ENCODE measurements at places on chromosomes 6 and 20.

- DNase-seq = no peak
Observed at GRCh38 chr6:79250107-79250514, 15.6 kb upstream of the HMGN3 start.

DNA sequence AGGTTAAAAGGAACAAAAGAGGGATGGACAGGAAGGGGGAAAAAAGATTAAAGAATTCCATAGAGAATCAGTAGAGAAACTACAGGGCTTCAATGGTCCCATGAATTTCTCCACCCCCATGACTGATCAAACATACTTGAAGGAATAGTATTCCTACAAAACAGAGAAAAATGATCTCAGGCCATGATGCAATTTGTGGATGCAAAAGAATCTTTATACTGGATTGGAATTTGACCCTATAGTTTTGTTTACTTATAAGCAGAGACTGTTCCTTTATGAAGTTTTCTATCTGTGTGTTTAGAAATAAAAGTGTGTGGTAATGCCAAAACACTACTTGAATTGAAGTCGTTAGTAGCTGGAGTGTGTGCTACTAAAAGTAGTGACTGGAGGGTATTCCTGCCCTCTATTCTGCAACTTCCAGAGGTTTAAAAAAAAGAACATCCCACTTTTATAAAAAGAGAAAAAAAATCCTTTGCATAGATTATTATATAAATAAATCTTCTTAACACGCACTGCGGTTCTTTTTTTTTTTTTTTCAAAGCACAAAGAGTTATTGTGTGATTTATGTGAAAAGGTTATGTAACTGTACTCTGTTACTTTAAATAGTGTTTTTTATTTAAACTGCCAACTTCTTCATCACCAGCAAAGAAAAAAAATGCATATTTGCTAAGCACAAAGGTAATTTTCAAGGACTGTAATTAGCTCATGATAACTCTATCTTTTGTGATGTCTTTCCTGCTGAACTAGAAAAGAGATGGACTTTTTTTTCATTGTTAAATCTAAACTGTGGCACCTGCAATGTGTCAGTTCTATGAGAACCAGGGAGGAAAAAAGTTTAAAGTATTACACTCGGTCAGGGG, 214.5 kb upstream of the CITED2 start:
- no peak for DNase-seq

DNA sequence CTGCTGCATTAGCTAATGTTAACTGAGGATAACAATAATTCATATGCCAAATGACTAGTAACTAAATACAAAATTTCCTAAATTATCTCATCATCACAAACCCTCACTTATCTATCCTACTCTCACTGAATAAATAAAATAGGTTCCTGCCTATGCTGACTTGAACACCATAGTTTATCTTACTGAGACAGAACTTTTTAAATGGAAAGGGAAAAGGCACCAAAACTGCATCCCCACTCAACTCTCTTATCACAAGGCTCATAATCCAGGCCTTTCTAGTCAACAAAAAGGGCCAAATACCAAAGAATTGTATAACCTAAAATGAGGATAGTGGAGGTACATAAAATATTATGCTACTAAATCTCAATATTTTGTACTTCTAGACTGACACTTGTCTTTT, 23.1 kb downstream of the OSTM1 start:
- no peak for DNase-seq

GRCh38 chr20:59428441-59429205, 128.2 kb downstream of the EDN3 start:
- no peak for DNase-seq

GRCh38 chr20:12764851-12765250, 243.9 kb upstream of the SPTLC3 start:
- DNase-seq = no peak

- DNase-seq = no peak
Observed at GRCh38 chr6:117263353-117263927, 1.9 kb upstream of the VGLL2 start.

- no peak for DNase-seq
Observed at GRCh38 chr6:150999107-150999506, 133.6 kb downstream of the MTHFD1L start.

- no peak for DNase-seq
Observed at GRCh38 chr6:25295651-25296050, 16.5 kb downstream of the CARMIL1 start.

DNA sequence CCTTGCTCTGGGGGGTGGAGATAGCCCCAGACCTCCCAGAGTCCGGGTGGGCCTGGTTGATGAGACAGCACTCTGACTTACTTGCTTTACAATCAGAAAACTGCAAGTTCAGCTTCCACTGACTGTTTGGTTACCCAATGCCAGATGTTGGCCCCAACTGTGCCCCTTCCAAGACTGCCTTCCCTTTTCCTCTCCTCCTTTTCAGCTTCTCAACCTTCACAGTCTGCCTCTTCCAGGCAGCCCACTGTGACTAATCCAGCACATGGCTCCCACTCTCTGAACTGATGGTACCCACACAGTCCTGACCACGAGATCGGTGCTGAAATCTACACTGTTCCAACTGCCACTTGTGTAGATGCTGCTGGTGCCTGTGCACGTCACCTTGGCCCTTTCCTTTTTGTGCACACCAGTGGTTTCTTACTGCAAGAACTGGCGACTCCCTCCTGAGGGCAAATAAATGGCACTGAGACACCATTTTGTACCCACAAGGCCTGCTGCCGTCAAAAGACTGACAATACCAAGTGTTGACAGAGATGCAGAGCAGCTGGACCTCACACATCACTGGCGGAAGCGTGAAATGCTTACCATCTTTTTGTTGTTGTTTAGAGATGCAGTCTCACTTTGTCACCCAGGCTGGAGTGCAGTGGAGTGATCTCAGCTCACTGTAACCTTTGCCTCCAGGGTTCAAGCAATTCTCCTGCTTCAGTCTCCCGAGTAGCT, 1.8 kb upstream of the ARFGAP1 start:
- DNase-seq = no peak

DNA sequence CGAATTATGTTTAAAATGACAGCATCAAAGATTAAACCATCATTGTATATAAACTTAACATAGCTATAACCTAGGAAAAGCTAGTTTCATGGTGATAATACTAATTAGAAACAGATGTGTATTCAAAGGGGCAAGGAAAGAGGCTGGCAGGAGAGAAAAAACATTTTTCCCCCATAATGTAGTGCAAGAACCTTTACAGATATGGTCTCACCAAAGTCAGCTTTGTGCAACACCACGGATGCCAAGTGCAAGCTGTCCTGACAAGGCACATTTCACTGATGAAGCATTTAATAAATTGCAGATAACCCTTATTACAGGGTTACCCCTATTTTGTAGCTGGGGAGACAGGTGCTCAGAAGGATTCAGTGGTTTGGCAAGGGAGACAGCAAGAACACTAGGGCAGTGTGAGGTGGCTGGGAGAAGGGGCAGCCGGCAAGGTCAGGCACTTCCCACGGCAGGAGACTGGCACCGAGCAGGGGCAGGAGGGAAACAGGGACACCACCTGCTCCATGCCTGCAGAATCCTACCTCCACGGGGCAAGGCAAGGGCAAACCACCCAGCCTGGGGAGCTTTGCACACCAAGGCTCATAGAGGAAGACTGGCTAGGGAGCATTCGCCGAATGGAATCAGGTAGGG, 6.5 kb downstream of the RPS6KA2 start:
- no peak for DNase-seq

GRCh38 chr20:63573647-63574131, 350 bp downstream of the HELZ2 start:
- DNase-seq = no peak

DNA sequence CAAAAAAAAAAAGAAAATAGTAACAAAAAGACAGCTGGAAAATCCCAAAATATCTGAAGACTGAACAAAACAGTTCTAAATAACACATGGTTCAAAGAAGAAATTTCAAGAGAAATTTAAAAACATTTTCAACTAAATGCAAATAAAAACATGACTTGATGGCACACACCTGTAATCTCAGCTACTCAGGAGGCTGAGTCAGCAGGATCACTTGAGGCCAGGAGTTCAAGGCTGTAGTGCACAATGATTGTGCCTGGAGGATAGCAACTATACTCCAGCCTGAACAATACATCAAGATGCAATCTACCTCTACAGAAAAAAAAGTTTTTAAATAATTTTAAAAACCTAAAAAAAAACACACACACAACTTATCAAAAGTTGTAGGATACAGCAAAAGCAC, 21.6 kb upstream of the ASF1A start:
- DNase-seq = no peak

GRCh38 chr20:1897965-1898464, 2.8 kb downstream of the SIRPA start:
- DNase-seq = no peak

DNA sequence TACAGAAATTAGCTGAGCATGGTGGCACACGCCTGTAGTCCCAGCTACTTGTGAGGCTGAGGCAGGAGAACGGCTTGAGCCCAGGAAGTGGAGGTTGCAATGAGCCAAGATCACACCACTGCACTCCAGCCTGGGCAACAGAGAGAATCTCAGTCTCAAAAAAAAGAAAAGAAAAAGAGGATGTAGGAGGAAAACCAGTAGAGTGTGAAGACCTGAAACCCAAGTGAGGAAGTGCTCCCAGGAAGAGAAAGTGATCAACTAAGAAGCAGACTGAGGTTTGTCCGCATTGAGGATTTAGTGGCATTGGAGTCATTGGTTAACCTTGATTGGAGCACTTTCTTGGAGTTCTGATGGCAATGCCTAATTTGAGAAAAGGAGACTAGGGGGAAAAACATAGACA, 20.6 kb upstream of the TASP1 start:
- DNase-seq = no peak

DNA sequence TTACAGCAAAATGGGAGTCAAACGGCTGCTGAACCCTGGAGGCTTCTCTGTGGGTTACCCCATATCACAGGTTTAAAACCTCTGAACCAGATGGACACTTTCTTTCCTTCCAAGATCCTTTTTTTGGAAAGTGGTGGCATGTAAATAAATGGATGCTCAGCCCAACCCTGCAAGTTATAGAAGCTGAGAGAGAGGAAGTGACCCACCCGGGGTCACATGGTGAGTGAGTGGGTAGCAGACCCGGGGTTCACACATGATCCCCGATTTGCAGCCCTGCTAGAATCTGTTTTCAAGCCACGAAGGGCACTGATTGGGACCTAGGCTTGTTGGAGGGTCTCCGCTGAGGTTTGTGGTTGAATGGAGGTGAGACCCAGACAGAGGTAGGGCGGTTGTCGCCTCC, 32.0 kb downstream of the SIRPA start:
- DNase-seq = no peak

- no peak for DNase-seq
Observed at GRCh38 chr20:37500311-37500710, 20.7 kb upstream of the NNAT start.

DNA sequence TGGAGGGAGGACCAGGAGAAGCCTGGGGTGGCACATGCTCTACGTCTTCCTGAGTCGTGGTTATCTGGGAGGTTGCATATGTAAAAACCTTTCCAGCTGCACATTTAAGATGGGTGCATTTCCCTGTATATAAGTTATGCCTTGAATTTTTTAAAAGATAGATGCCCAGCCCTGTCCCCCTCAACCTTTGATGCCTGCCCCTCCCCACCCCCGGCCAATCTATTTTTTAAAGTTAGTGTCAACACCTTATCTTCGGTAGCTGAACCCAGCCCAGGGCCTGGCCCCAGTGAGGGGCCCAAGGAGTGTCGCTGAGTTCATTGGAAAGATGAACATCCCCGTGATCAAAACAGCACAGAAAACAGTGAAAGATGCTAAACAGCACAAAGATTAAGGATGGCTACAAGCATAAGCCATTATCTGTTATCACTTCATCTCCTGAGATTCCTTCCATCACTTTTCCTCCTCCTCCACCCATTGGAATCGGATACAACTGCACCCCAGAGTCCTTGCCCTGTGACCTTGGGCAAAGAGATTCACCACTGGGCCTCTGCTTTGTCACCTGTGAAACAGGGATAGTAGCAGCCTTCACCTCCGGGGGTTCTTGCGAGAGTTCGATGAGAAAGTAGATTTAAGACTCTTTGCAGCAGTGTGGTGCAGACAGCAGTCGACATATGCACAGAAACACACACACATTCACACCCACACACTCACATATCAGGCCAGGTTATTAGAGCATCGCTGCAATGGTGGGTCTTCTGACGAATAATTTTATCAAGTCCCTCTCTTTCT, 47.5 kb downstream of the SIRPA start:
- DNase-seq = no peak

- no peak for DNase-seq
Observed at GRCh38 chr20:54347166-54347833, 128.1 kb upstream of the DOK5 start.

DNA sequence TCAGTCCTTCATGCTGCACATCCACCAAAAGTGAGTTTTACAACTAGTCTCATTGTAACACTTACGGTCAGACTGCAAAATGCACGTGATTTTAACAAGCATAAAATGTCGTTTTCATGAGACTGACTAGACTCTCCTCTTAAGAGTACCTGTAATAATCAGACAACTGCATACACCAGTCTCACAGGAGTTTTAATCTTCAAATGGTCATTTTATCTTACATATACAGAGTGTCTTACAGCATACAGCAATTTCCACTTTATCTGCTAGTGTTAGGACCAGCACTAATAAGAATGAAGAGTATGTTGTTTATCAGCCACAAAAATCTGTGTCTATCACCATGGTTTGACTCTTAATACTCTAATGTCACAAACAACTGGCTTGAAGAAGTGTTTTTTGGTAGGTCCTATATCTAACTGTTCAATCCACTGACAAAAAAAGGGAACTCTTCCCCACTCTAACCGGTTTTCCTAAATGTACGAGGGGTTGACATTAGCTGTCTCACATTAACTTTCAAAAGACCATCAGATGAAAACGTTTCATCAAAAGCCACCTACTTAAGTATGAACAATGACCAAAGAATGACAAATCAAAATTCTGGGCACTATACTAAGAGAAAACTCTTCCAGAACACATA, 1.5 kb upstream of the ASF1A start:
- no peak for DNase-seq

DNA sequence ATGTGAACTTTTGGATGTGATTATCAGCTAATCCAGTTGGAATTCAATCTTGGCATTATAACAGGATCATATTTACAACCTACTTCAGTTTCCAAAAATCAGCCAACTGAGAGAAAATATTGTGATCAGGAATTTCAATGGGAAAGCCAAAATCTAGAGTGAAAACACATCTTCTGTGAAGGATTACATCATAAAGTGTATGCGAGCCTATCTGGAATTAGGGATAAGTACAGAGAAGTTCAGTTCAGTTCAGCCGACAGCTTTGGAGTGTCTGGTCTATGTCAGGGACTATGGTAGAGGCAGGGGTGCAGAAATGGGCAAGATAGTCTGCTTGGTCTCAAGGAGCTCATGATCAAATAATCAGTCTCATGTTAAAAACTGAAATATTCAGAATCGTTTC, 12.3 kb upstream of the PRIM2 start:
- DNase-seq = no peak

DNA sequence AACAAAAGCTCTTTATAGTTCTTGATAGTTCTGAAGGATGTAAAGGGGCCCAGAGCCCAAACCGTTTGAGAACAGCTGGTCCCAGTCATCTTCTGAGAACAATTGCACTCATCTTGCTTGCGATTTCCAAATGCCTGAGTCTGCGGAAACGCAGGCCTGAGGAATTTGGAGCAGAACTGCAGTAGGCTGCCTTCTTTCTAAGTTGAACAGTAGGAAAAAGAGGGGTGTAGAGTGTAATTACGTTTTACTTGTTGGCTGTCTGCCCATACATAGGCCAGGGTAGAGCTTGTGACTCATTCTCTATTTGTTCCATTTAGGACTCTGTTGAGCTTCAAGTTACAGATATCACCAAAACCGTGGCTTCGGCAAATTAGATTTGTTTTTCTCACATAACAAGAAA, 42.0 kb upstream of the KIF16B start:
- no peak for DNase-seq
